Uterus (tissue), 4 donors: ENCODE measurements at places on chromosomes 7 and 10.

DNA sequence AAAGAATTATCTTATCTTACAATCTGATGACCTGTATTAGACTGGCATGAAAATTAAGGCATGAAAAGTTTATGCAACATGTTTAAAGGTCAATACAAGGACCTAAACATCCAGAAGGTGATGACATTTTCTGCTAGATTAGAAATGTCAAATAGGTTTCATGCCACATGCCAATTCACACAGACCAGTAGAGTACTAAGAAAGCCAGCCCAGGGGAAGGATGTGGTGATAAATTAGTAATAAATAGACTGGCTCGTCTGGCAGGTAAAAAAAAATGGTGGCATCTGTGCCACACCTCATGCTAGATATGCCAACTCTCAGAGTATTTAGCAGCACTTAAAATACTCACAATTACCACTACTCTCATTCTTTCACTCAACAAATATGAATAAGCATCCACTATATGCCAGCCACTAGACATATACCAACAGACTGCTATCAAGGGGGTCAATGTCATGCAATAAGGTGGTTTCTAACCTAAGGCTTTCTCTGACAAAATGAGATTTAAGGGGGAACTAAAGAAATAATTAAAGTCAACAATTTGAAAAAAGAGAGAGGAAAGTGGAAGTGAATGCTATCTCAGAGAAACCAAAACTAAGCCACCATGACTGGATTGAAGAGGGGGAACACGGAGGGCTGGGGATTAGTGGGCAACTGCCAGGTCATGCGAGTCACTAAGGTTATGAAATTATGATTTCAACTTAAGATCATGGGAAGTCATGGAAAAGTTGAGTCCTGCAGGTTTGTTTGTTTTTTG, 83.5 kb downstream of the SGMS1 start:
- no peak overlapping the region for H3K27ac ChIP-seq
- H3K36me3 ChIP-seq = no peaks in the 10 kb centered on the region
- H3K4me3 ChIP-seq = no peak overlapping the region
- H3K4me1 ChIP-seq = no peaks in the 10 kb centered on the region

DNA sequence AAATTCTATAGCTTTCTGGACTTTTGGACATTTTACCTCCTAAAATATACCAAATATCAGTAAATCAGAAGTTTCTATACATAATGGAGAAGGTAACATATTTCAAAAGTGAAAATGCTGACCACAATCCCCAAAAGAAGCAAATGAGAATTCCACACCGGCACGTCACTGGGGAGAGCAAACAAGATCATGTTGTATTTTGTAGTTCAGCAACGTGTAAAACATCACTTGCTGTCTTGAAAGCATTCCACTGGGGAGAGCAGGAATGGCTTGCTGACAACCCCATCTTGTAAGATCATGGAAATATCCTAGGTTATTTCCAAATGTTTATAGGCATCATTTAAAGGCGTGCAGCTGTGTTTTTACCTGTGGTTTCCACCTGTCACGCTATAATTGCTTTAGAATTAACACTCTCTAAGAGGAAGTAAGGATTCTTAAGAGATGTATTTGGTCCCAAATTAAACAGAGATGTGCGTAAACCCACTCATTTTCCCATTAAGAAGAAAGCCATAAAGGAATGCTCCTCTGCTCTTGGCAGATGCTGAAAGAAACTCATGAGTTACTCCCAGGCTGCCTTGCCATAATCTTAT, 397.1 kb upstream of the POT1 start:
- no peak for DNase-seq
- no peak overlapping the region for H3K4me3 ChIP-seq
- H3K27ac ChIP-seq = no peak overlapping the region
- H3K36me3 ChIP-seq = no peaks in the 10 kb centered on the region
- H3K4me1 ChIP-seq = no peaks in the 10 kb centered on the region

- no peaks in the 10 kb centered on the region for H3K36me3 ChIP-seq
- H3K27me3 ChIP-seq = no peaks in the 10 kb centered on the region
- H3K27ac ChIP-seq = peak overlapping the region; percentile 69
- no peaks in the 10 kb centered on the region for H3K4me1 ChIP-seq
- no peak overlapping the region for H3K4me3 ChIP-seq
These were observed 2.7 kb upstream of the FAM170B start for GRCh38 chr10:49136525-49136924.

GRCh38 chr7:130822642-130823041, 88.6 kb upstream of the KLF14 start:
- no peak overlapping the region for H3K27ac ChIP-seq
- no peaks in the 10 kb centered on the region for H3K4me1 ChIP-seq
- no peak overlapping the region for H3K4me3 ChIP-seq
- H3K27me3 ChIP-seq = no peaks in the 10 kb centered on the region
- no peaks in the 10 kb centered on the region for H3K36me3 ChIP-seq
- no peak for DNase-seq

- no peaks in the 10 kb centered on the region for H3K36me3 ChIP-seq
- H3K27me3 ChIP-seq = no peaks in the 10 kb centered on the region
- no peak for DNase-seq
- no peak overlapping the region for H3K4me3 ChIP-seq
- H3K4me1 ChIP-seq = peaks cover 7% of the 10 kb centered on the region
- no peak overlapping the region for H3K27ac ChIP-seq
These were observed 7.8 kb upstream of the CCNY start for GRCh38 chr10:35328404-35329037.

DNA sequence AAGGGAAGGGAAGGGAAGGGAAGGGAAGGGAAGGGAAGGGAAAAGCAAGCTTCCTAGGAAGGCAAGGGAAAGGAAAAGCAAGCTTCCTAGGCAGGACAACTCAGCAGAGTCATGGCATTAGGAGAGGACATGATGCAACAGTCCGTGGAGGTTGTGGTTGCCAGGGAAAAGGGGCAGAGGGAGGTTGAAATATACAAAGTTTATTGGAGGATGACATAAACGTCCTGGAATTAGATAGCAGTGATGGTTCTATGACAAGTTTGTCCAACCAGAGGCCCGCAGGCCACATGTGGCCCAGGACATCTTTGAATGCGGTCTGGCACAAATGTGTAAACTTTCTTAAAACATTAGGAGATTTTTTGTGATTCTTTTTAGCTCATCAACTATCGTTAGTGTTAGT, 59.8 kb upstream of the OPN4 start:
- no peaks in the 10 kb centered on the region for H3K4me1 ChIP-seq
- no peak overlapping the region for H3K4me3 ChIP-seq
- DNase-seq = no peak
- no peak overlapping the region for H3K27ac ChIP-seq
- H3K27me3 ChIP-seq = no peaks in the 10 kb centered on the region

DNA sequence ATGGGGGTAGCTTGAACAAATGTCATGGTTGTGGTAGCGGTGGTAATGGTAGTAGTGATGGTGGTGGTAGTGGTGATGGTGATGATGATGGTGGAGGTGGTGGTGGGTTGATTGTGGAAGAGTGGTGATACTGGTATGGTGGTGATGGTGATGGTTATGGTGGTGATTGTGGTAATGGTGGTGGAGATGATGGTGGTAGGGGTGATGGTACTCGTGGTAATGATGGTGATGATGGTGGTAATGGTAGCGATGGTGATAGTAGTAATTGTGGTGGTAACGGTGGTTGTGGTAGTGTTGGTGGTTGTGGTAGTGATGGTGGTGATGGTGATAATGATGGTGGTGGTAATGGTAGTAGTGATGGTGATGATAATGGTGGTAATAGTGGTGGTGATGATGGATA, 65.7 kb upstream of the SDK1 start:
- DNase-seq = no peak
- H3K4me1 ChIP-seq = no peaks in the 10 kb centered on the region
- no peak overlapping the region for H3K27ac ChIP-seq
- no peak overlapping the region for H3K4me3 ChIP-seq
- H3K27me3 ChIP-seq = no peaks in the 10 kb centered on the region

DNA sequence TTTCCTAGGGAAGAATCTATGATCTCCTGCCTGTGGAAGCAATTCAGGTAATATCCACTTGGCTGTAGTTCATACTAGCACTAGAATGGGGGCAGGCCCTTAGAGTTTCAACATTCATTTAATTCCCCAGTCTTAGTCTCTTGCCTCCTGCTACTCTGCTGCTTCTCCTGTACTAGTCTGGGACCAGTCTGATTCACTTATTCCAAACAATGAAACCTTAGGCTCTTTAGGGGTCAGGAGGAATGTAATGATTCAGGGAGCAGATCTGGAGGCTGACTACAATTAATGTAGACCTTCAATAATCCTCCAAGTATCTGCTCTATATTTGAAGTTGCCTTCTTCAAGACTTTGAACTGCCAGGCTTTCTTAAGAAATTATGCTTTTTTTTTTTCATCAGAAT, 101.8 kb downstream of the GNAT3 start:
- no peaks in the 10 kb centered on the region for H3K36me3 ChIP-seq
- H3K4me1 ChIP-seq = no peaks in the 10 kb centered on the region
- H3K4me3 ChIP-seq = no peak overlapping the region
- no peak overlapping the region for H3K27ac ChIP-seq
- no peaks in the 10 kb centered on the region for H3K27me3 ChIP-seq
